ENCODE measurements at places on chromosomes 1 and 21. TPM values are rescaled to one million over a fixed set of nuclear protein-coding genes. Genes with fewer than 3 reads are reported as not detected.

CHI3L1 gene
- 14.8 TPM for total RNA-seq

ELF3 gene
- total RNA-seq, result under 0.01 TPM

IGSF21 gene
- total RNA-seq, result not detected

LIPI gene
- total RNA-seq, result not detected

LCE1A gene
- not detected for total RNA-seq

DEPDC1 gene
- total RNA-seq, result 35.5 TPM

TMOD4 gene
- 0.29 TPM for total RNA-seq

TMEM125 gene
- total RNA-seq, result not detected

Data from smooth muscle cell of trachea (primary cell).